ENCODE measurements at places on chromosomes 16 and 17.

DNA sequence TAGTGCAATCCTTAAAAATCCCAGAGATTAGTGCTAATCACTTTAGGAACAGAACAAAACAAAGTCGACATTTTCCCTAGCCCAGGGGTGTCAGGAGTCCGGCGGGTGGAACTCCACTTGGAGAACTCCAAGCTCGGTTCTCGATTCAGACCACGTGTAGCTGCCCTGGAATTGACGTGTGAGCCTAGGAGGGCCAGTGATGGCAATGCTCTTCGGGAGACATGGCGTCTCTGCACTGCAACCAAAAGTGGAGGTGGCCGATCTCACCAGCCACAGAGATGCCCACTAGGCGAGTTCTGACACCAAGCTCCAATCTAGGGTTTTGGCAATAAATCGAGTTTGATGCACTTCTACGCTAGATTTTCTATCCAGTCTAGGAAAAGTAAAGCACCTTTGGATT lies 17.6 kb downstream of the MAP1LC3B start:
- DNase-seq: no peak

DNA sequence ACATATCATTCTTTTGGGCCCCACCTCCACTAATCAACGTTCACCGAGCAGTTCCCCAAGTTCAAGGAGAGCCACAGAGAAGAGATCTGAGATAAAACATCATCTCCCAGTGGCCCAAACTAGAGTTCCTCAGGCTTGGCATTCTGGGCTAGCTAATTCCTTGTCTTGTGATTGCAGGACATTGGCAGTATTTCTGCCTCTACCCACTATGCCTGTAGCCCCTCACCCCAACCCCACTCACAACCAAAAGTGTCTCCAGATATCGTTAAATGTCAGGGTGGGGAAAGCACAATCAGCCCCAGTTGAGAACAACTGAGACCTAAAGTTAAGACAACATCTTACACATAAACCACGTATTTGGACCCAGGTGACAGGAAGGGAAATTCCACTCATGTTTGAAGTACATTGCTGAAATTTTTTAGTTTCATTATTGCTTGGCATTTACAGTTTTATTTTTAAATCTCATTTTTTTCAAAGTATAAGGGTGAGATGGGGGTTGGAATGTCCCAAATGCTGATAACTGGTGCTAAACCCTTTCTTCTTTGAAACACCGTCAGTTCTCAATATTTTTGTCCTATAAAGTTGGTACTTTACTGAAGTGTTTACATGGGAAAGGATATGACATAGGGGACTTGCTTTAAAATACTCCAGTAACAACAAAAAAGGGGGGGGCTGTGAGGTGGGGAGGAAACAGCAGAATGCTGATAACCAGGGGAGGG lies 13.6 kb downstream of the ZC3H7A start:
- no peak for DNase-seq

DNA sequence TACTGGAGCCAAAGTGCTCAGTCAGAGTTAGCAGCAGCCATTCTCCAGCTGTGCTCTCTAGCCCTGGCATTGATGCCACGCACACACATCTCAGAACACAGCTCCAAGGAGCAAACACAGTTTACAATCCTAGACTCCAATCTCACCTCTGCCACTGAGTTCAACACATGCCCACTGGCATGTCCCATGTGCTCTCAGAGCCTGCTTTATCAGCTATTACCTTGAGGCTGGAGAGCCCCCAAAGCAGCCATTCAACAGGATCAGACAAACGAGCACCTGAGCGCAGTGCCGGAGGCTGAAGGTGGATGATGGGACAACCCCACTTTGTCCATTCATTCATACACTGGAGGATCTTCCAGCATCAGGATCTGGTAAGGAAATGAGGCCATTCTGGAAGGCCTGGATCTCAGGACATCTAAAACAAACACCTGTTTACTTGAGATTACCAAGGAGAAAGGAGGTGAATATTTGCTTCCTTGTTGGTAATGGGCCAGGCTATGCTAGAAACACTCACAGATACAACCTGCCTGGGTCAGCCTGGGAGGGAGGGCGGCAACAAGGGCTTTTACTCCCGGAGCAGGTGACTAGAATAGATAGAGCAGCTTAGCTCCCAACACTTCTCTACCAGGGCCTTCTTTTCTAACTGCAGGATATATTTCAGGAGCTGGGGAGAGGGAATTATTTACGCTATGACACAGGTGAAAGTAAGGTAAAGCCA lies 25.4 kb downstream of the RANBP10 start:
- DNase-seq: no peak

DNA sequence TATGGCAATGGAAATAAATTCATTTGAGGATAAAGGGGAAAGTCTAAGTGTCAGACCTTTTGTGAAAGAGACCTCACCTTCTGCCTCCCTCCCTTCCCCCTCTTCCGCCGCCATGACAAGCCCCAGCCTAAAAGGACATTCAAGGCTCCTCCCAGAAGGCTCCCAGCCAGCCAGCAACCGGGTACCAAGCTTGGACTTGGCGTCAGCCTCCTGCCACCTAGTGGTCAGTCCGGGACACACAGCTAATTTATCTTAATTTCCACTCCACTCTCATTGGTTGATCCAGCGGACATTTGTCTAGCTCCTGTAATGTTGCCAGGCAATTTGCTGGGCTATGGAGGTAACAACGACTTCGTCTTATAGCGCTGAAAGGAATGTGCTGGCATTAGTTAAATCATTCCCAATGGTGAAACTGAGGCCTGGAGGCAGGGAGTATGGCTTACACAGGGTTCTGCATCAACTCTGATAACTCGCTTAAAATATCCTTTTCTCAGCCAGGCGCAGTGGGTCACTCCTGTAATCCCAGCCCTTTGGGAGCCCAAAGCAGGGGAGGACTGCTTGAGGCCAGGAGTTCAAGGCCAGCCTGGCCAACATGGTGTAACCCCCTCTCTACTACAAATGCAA lies 19.3 kb upstream of the CLEC3A start:
- DNase-seq: no peak

- no peak for DNase-seq
These were observed 429.9 kb downstream of the KCNJ2 start for GRCh38 chr17:70599198-70599597.

DNA sequence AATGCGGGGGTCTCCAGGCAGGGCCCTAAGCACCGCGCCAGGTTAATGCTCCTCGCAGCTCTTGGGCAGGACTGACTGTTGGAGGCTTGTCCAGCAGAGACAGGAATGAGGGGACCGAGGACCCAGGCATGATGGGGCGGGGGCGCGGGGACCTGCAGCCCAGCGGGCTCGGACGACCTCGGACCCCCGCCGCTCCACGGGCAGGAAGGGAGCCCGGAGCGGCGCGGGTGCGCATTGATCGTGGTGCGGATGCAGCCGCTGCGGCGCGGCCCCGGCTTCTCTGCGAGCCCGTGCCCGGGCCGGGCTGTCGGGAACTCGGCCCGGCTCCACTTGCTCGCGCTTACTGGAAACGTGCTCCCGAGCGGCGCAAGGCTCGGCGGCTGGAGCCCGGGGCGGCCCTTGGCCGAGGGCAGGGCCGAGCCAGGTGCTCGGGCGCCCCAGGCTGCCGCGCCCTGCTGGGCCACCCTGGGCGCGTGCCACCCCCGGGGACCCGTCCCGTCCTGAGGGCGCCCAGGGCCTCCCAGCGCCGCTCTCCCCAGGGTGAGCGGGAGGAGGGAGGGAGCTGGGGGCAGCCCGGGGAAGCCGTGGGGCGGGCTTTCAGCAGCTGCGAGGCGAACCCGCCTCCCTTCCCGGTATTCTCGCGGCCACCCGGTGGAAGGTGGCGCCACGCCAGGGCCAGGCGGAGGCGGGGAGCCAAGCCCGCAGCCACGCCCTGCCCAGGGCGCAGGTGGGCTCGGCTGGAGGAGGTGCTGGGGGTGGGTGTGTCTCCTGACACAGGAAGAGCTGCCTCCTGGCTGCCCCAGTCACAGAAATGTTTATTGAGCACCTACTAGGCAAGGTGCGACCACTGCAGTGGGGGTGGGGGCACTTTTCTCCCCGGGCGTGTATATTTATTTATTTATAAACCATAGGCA lies 45.9 kb downstream of the SOCS3 start:
- no peak for DNase-seq

GRCh38 chr16:30724641-30725417 lies 23.4 kb upstream of the PHKG2 start:
- DNase-seq: no peak

Data from vagina (tissue), 2 donors.